Omental fat pad (tissue), 4 donors: ENCODE measurements at places on chromosomes 12 and 14.

DNA sequence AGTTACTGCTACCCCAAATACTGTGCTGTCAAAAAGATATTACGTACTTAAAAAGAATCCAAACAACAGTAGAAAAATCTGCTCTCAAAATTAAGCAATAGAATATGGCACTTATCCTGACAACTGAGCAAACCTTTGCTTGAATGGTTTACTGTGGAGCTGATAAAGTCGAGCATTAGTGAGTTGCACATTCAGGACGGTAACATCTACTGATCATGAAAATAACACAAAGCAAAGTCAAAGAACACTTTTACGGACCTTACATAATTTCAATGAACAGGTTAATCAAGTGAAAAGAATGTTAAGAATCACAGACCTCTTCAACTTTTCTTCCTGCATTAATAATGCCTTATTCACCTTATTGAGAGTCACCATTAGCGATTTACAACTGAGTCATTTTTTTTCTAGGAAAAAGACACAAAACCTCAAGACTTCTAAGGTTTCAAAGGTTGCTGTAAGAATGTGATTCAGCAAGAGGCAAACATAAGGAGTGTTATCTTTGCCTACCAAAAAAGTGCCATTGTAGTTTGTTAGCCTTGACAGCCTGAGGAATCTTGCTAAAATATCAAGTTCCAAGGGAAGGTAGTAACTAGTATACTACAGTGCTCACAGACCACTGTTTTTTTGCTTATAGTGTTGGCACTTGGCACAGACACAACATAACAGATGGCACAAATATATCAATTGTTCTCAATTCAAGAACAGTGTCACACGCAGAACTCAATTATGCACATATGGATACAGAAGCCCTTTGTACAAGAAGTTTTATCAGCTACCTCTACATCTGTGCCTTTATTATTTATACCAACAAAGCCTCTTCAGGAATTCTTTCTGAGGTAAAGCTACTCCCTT, 334.2 kb upstream of the RPL10L start:
- no peak for DNase-seq

DNA sequence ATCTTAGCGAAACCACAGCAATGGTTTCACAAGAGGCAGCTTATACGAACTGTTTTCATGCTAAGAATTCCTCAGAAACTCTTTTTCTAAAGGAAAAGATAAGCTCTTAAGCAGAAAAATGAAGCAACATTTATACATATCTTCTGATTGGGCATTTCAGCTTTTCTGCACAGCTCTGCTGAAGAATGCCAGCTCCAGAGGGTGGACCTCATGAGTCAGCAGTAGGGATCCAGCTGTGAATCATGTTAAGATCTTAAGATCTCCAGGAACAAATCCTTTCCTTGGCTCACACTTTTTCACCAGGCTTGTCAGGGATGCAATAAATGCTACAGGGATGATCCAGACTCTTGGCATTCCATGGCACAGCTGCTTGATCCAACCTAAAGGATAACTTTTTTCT, 477.1 kb upstream of the CCDC196 start:
- DNase-seq: no peak

- DNase-seq: no peak
These were observed 19.0 kb upstream of the GPRC5A start for GRCh38 chr12:12872139-12872933.

GRCh38 chr12:124913474-124914391, 717 bp downstream of the UBC start:
- peak; percentile 73 for DNase-seq

DNA sequence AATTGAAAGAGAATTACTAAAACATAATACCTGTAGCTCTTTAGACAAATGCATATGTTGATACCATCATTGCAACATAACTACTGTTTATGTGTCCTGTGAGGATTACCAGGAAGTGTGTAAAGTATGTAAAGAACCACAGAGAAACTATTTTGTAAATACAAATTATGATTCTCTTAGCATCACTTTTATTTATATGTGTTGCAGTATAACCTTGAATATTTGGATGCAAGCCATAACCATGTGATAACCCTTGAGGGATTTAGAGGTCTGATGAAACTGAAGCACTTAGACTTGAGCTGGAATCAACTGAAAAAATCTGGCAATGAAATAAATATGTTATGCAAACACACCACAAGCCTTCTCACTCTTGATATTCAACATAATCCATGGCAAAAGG, 77.5 kb downstream of the LRRC9 start:
- no peak for DNase-seq

GRCh38 chr12:18383203-18383602, 121.9 kb downstream of the PIK3C2G start:
- DNase-seq: no peak

- DNase-seq: no peak
These were observed 78.6 kb upstream of the TBX3 start for GRCh38 chr12:114762490-114763110.

- DNase-seq: no peak
These were observed 8.1 kb downstream of the ISCA2 start for GRCh38 chr14:74501691-74502090.

DNA sequence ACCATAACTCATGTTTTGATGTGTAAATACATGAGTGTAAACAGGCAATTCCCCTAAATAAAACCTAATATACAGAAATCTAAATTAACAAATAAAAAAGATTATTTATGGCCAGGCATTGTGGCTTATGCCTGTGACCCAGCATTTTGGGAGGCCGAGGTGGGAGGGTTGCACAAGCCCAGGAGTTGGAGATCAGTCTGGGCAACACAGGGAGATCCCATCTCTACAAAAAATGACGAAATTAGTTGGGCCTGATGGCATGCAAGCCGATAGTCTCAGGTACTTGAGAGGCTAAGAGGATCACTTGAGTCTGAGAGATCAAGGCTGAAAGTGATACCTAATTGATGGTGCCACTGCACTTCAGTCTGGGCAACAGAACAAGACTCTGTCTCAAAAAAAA, 48.7 kb downstream of the BCAT1 start:
- DNase-seq: no peak

DNA sequence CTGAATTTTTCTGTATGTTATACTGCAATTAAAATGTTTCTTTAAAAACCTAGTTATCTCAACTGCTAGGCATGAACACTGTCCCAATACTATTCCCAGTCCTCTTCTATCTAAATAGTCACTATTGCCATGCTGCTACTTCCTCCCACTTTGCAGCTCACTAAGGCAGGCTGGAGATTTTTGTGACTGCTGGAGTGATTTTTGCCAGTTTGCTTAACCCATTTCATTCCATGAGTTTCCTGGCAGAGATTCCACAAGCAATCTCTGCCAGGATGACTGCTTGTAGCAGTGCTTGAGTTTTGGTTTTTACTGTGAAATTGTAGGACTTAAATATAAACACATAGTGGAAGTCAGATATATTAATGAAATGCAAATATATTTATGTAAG, 80.8 kb downstream of the BHLHE41 start:
- no peak for DNase-seq

DNA sequence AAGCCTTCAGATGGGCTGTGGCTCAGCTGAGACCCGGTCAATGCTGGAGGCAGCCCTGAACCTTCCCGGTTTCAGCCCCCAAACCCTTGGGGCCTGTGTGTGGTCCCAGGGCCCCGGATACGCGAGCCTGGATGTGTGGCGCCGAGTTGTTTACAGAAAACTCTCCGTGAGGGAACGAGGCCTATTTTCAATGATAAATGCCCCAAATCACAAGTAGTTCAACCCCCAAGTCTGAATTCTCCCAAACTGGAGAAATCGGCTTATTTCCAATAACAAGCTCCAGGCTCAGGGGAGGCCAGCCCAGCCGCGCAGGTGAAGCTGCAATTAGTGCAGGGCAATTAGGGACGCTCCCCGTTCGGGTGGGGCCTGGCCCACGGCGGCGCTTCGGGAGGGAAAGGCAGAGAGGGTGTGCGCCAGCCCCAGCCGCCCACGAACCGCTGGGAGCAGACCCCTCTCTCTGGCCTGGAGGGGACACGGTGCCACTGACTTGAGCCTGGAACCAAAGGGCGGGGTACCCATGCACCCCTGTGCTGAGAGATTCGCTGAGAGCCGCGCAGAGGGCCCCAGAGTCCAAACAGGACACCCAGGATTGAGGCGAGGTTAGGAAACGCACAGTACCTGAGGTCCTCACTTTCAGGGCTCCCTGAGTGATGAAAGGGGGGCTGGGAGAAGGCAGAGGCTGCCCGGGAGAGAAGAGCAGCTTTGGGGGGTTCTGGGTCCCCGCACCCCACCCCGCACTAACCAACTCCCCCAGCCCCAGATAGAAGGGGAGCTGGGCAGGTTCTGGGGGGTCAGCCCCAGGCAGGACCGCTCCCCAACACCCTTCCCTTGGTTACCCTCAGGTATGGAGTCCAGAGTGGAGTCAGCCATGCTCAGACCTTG, 14.2 kb upstream of the ANKRD9 start:
- DNase-seq: no peak

GRCh38 chr14:104102282-104102914, 16.9 kb downstream of the ASPG start:
- no peak for DNase-seq

- DNase-seq: no peak
These were observed 66.4 kb upstream of the DCN start for GRCh38 chr12:91249054-91249453.

- DNase-seq: no peak
These were observed 23.5 kb downstream of the CCDC92 start for GRCh38 chr12:123948796-123949769.

GRCh38 chr12:121789800-121790728, 3.4 kb downstream of the RHOF start:
- no peak for DNase-seq
